ENCODE measurements at places on chromosomes 13 and 19.

DNA sequence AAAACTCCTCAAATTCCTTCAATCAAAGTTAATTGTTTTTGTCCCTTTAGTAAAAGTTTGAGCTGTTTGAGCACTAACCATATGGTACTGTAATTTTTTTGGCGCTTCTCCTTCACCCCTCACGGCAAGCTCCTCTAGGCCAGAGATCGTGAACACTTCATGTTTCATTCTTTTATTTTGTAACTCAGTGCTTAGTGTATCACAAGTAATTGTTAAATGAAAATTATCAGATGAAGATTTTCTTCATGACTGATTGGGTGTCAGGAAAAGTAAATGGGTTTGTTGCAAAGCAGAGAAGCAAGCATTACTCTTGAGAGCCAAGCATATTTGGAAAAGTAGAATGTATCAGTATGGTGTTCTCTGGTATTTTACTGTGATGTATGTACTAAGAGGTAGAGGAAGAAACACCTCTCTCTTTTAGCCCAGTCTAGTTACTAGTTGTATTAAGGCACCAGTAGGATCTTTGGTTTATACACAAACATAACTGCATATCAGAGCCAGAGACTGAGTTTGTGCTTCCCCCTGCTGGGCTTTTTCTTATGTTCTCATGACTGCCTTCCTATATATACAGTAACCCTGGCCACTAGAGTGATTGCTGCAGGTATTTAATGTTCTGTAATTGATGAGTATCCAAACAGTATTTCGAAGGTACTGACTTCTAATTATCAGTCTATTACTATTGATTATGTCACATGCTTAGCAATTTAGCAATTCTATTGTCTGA, 202.3 kb upstream of the KLHL1 start:
- DNase-seq, result peak; percentile 61

DNA sequence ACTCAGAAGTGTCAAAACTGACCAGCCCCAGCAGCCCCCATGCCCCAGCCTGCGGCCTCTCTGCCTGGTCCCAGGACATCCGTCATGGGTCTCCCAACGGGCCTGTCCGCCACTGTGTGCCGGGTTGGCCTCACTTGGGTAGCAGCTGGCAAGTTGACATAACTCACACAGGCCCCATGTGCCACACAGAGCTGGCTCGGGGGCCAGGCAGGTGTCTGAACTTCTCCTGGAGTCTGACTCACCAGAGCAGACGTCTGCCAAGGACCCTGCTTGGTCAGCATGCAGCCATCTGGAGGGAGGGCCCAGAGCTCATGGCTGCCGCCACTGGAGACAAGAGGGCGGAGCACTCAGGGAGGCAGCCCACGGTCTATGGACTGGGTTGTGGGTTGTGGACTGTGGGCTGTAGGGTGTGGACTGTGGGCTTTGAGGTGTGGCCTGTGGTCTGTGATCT, 32.0 kb upstream of the TMEM255B start:
- DNase-seq, result peak; percentile 53

DNA sequence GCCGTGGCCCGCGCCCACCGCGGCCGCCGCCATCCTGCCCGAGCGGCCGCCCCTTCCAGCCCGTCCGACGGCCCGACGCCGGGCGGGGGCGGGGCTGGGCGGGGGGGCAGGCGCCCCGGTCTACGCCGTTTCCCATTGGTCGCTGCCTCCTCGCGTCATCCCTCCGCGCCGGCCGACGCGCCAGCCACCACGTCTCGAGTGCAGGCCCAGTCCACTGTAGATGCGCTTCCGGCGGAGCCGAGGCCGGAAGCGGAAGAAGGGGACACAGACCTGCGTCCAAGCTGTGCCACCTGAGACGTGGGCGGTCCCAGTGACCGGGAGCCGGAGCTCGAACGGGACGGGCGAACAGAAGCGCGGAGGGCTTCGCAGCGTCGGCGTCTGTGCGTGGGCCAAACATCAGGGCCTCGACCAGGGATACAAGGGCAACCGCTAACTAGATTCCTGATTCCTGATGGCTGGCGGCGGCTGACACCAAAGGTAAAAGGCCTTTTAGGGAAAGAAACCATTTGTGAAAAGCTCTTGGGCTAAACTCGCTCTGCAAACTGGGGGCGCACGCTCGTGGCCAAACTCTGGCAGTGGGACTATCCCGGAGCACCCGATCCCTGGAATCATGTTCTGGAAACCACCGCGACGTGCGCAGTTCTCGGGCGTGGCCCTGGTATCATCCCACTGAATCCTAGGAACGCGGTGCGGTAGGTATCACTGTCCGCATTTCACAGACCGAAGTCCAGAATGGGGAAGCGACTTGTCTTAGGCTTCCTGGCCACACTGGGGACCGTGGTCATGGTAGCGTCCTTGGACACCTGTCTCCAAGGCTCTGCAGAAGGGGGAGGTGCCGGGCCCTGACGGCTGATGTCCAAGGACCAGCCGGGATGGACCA, at the start of gene SLC35E1:
Gene SLC35E1, minus strand, starts transcription at position 84 of the 880 bp plus-strand sequence. Its CDS starts 51 bp downstream, at position 33.
- DNase-seq, result peak; percentile 94

DNA sequence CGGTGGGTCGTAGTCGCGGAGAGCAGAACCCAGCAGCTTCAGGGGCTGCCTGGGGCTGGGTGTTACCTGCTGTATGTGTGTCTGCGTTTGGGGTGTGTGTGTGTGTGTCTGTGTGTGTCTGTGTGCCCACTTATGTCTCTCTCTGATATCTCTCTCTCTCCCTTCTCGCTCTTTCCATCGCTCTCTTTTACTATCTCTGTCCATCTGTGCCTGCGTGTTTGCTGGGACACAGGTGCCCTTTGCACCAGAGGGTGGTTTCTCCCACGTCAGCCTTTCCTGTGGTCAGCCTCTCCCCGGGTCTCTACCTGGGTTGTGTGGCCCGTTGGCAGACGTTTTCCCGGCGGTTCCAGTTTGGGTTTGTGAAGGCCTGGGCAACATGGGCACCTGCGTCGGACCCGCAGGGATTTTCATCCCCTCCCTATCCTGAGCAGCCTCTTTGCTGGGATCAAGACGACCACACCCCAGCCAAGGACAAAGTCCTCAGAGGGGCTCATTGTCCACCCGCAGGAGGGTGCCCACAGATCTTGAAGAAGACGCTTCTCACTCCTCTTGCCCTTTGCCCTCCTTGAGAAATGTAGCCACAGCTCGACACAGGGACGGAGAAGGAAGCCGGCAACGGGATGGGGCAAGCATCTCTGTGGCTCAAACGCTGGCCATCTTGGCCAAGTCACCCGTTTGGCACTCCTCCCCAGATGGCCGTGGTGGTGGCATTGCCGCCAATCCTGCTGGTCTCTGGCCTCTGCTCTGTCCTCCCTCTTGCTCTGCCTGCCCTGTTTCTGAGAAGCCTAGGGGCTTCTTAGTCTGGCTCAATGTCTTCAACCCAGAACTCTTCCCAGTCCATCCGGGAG, 43.3 kb downstream of the ZNF146 start:
- DNase-seq, result no peak

DNA sequence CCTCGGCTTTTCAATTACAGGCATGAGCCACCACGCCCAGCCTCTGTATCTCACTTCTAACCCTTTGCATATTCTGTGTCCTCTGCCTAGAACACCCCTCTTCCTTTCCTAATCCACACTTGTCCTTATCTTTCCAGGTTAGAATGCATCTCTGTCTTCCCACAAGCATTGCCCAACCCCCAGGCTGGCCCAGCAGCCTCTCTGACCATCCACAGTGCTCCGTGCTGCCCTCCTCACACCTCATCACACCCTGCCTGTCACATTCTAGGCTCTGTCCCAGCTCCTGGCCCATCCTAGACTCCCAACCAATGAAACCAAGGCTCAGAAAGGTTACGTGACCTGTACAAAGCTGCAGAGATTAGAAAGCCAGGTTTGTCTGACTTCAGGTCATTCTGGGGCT, 11.3 kb downstream of the JAK3 start:
- DNase-seq, result no peak
